ENCODE measurements at places on chromosomes 16 and 17.

GRCh38 chr16:78494105-78494504 is 394.7 kb downstream of the WWOX start:
- no peak for DNase-seq

DNA sequence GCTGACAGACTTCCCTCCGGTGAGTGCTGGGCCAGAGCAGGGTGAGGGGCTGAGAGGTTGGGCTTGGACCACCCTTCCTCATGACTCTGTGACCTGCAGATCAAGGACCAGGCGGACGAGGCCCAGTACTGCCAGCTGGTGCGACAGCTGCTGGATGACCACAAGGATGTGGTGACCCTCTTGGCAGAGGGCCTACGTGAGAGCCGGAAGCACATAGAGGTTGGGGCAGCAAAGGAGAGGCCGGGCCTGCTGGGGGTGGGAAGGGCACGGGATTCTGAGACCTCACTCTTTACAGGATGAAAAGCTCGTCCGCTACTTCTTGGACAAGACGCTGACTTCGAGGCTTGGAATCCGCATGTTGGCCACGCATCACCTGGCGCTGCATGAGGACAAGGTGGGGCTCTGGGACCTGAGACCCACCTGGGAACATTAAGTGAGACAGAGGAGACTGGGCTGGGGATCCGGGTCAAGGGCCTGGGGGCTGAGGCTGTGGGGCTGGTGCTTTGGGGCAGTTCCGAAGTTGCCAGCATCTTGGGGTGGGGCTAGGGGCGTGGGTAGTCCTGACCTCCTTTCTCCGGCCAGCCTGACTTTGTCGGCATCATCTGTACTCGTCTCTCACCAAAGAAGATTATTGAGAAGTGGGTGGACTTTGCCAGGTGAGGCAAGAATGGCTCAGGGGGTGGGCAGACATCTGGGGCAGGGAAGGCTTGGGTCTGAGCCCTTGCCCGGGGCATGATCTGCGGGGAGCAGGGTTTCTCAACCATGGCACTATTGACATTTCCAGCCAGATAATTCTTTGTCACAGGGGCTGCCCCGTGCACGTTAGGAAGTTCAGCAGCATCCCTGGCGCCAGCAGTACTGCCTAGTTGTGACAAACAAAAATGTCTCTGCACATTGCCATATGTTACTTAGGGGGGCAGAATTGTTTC is 2.2 kb downstream of the BCKDK start:
- no peak for DNase-seq

DNA sequence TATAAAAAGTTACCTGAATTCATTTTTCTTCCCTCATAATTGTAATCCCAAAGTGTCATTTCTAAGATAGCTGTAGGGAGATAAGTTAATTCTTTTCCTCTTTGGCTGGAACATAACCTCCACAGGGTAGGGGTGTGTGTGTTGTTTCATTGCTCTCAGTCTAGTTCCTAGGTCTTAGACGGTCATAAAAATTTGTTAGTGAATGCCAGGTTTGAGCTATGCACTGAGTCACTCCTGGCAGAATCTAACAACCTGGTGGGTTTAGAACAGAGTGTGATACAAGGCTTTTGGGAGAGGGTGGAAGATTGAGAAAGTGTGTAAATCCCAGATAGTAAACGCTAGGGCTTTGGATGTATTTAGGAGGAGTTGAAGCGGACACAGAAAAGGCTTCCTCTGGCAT is 894 bp upstream of the PHKG2 start:
- DNase-seq = no peak

DNA sequence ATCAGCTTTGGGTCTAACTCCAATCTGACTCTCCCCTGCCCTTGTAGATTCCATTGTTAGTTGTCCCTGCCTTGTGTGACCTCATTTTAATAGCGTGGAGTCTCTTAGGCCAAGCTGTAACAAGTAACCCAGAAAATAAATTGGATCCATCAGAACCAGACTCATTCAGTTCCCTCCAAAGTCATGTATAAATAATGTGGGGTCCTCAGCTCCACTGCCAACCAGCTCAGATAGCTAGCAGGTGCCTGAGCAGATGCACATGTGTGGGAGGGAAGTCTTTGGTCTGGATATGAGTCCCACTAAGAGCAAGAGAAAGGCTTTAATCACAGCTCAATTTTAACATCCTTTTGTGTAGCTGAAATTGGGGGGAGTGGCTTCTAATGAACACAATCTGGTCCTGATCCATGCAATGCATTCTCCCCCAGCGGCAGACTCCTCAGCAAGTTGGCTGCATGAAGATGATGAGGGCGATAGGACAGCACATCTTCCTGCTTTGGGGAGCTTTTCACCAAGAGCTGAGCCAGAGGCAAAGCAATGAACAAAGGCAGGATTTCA is 151.6 kb downstream of the ABCC12 start:
- no peak for DNase-seq

DNA sequence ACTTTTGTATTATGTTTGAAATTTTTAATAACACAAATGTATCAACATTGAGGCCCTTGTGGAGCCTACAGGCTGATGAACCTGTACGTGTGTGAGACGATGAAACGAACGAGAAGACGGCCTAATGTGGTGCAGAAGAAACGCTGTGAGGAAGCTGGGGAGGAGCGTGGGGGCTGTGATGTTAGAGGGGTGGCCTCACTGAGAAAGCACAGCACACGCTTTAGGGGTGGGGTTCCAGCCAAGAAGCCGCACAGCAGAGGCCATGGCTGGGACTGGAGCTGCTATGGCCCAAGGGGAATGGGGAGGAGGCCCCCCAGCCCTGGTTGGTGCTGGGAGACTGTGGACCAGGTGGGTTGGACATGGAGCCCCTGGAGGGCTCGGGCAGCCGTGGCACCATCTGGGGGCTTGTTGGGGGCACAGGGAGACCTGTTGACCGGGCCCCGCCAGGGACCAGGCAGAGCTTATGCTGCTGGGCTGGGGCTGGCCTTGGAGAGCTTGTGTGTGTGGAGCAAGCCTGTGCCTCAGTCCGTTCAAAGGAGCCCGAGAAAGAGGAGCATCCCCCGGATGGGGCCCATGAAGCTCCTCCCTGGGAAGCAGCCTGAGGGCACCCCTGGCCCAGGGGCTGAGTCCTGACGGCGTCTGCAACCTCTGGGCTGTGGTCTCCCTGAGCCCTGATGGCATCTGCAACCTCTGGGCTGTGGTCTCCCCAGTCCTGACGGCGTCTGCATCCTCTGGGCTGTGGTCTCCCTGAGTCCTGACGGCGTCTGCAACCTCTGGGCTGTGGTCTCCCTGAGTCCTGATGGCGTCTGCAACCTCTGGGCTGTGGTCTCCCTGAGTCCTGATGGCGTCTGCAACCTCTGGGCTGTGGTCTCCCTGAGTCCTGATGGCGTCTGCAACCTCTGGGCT is 44.7 kb downstream of the METRNL start:
- no peak for DNase-seq

DNA sequence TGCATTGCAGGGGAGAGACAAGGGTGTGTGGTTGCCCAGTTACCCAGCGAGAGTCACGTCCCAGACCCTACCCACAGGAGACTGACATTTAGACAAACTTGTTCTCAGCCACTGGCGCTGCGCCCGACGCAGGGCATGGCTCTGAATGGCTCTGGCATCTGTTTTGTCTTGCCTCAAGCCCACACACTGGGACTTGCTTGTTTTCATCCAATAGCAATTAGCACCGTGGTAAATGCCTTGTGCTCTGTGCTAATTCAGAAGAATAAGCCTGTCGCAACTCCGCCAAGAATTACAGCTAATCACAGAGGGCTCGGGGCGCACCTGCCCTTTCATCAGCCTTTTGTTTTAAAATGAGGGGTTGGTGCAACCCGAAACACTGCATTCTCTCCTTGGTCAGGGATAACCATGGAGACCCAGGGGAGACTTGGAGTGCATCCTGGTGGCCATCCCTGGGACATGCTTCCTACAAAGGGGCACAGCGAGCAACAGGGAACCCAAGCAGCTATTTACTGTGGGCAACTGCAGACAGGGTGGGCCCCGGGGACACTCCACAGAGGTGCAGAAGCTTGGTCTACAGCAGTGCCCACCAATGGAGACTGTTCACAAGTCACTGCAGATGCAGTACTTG is 220.6 kb upstream of the ZFHX3 start:
- no peak for DNase-seq

DNA sequence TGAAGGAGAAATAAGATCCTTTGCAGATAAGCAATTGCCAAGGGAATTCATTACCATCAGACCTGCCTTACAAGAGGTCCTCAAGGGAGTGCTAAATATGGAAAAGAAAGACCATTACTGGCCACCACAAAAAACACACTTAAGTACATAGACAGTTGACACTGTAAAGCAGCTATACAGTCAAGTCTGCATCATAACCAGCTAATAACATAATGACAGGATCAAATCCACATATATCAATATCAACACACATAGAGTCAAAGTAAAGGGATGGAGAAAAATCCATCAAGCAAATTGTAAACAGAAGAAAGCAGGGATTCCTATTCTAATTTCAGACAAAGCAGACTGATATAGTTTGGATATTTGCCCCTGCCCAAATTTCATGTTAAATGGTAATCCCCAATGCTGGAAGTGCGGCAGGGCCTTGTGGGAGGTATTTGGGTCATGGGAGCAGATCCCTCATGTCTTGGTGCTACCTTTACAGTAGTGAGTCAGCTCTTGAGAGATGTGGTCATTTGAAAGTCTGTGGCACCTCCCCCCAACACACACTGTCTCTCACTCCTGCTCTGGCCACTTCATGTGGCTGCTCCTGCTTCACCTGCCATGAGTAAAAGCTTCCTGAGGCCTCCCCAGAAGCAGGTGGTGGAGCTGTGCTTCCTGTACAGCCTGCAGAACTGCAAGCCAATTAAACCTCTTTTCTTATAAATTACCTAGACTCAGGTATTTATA is 32.8 kb downstream of the TANC2 start:
- DNase-seq = no peak

DNA sequence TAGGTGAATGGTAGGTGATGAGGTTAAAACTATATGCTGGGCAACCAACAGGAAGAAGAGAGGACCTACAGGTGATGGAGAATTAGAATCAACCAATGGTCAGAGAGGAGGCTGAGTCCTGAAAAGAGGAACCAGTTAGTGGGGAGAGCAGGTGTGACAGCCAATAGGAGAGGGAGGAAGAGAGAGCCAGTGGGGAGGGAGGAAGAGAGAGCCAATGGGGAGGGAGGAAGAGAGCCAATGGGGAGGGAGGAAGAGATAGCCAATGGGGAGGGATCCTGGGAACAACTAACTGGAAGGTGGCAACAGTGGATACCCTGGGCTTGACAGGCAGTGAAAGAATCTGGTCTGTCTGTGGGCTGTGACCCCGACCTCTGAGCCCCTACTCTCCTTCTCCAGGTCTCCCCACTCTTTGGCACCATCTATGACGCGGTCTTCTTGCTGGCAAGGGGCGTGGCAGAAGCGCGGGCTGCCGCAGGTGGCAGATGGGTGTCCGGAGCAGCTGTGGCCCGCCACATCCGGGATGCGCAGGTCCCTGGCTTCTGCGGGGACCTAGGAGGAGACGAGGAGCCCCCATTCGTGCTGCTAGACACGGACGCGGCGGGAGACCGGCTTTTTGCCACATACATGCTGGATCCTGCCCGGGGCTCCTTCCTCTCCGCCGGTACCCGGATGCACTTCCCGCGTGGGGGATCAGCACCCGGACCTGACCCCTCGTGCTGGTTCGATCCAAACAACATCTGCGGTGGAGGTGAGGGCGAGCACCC is 3.7 kb downstream of the GUCY2D start:
- no peak for DNase-seq
